ENCODE measurements at places on chromosomes 4 and X.

DNA sequence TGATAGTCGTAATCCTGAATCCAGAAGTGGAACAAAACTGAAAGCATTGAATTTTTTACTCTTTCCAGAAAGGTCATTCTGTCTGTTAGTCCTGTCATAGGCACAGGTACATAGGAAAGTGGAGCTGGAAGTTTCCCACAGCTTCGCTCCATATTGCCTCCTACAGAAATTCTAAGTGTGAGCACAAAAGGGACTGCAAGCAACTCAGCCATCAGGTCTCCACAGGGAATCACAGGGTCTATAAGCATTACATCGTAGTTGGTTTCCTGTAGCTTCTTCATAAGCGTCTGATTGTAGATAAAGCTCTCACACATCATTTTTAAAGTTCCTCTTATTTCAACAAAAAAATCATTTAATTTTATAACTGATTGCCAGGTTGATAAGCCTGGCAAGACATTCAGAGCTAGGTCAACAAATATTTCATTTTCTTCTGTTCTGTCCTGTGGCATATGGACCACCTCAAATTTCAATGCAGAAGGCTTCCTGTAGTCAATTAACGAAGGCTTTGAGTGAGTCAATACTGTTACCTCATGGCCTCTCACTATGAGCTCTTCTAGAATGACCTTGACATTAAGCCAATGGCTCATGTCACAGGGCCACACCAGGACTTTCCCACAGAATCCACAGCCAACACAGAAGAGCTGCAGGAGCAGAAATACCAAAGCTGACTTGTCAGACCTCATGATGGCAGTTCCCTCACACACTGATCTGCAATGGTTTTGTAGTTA is at the start of gene UGT2A3:
Gene UGT2A3 (minus strand): TSS at position 727 of the 728 bp plus-strand sequence. CDS start 44 bp downstream, at position 683.
- DNase-seq = no peak

DNA sequence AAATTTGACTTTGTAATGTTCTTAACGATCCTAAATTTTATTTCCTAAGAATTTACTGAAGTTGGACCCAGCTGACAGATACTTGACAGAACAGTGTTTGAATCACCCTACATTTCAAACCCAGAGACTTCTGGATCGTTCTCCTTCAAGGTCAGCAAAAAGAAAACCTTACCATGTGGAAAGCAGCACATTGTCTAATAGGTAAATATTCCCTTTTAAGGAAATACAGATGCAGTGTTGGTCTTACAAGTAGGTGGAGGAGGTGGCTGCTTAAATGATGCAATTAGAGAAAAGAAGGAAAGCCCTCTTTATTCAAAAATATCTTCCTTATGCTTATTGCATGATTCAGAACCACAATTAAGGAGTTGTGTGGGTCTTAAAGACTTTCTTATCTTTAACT is 73.5 kb downstream of the RS1 start:
- DNase-seq = no peak

DNA sequence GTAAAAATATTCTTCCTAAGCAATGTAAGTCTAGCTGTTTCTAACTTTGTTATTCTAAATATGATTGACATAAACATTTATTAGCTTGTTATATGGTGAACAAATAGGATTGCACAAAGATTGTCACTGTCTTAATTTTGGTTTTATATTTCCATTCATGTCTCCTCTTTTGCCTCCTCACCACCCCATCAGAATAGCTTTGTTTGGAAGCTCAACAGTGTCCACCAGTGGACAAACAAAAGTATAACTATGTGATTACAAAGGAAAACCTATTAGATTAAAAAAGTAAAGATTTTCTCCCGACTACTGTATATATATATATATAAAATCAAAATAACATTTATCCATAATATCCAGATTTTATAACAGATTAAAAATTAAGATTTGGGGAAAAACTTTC is 468.2 kb downstream of the ZIC3 start:
- no peak for DNase-seq

GRCh38 chr4:130090427-130090826 is 994.5 kb downstream of the C4orf33 start:
- DNase-seq = no peak

- no peak for DNase-seq
These were observed 62.7 kb downstream of the GAB1 start for GRCh38 chr4:143399113-143399949.

All from CD4-positive, alpha-beta T cell (primary cell).